ENCODE measurements at places on chromosomes 13 and 19.

GRCh38 chr13:74452176-74452575 is 318.0 kb upstream of the KLF12 start:
- DNase-seq: no peak

GRCh38 chr13:47038188-47038587 is 141.3 kb upstream of the HTR2A start:
- DNase-seq: no peak

DNA sequence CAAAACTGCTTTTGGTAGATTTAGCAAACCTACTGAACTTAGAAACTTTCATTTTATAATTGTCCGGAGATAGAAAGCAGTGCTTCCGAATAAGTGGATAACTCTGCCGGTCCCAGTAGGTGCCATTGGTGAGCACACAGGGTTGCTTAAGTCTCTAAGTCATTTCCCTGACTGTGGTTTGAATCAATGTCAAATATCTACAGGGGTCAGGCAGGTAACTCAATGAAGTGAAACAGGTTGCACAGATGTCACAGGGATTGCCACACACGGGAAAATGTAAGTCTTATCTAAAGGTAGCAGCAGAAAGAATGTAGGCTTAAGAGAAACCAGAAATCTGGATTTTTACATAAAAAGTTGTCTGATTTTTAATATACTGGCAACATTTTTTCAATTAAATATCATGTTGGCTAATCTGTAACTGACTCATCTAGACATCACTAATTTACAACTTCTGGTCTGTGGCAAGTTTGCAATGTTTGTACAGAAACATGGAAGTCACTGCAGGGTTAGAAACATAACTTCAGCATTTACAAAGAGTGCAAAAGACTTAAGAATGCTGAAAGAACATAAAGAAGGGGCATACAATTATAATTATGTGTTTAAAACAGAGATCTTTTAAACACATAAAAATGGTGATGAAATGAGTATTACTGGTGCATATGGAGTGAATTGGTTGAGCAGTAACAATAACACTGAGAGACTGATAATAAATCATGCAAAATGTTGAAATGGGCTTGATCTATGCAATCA is 14.3 kb upstream of the LRRC63 start:
- peak; percentile 10 for DNase-seq

- DNase-seq: no peak
These were observed 504.5 kb downstream of the TBC1D4 start for GRCh38 chr13:74977498-74977897.

- no peak for DNase-seq
These were observed 14.3 kb downstream of the AKAP8 start for GRCh38 chr19:15365264-15365663.

DNA sequence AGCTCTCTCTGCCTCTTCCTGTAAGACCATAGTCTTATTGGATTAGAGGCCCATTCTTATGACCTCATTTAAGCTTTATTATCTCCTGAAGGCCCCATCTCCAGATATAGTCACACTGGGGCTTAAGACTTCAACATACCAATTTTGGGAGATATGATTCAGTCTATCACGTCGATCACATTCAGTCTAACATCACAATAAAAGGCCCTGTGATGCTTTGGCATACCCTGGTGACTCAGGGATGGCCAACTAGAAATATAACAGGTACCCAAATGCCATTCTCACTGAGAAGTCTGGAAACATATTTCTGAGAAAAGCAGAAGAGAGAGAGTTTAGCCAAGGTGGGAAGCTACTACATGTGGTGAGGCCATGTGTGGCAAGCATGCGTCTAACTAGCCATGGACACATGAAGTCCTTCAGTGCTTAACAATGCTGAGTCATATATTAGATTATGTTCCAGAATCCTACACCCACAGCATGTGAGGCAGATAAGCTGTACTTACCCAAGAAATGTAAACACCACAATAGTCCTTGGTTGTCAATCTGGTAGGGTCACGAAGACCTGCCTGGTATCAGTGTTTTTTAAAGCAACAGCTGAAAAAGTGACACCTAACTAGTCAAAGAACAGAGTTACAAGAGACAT is 485.1 kb downstream of the FOXO1 start:
- DNase-seq: no peak

- DNase-seq: peak; percentile 14
These were observed 27.5 kb upstream of the UBE2L5 start for GRCh38 chr13:30394751-30395191.

GRCh38 chr13:51999921-52000320 is 11.3 kb downstream of the ATP7B start:
- DNase-seq: no peak

GRCh38 chr13:110218581-110219201 is 88.3 kb downstream of the COL4A1 start:
- no peak for DNase-seq

DNA sequence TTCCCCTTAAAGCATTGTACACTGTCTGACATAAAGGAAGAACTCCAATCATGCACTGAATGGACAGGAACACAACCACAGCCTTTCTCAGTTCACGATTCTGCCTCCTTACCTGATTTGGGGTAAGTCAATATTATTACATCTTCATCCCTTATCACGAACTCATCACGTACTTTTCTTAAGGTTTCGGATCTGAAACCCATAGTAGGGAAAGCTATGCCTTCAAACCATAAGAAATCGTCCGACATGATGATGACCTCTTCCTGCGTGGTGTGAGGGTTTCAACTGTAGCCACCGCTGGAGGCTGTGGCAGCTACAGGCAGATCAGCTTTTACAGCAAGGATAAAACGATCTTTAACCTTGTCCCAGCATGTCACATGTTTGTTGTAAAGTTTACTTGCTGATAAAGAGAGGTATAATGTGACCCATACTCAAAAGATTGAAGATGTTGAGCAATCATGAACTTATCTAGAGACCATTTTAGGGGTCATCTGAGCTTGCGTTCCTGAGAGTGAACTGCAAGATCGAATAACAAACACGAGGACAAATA is at the start of gene SULT2A1:
Gene SULT2A1 (minus strand): TSS at position 306 of the 550 bp plus-strand sequence. CDS start 58 bp downstream, at position 248.
- no peak for DNase-seq

- DNase-seq: no peak
These were observed 393.5 kb upstream of the GPC6 start for GRCh38 chr13:92833071-92833470.

DNA sequence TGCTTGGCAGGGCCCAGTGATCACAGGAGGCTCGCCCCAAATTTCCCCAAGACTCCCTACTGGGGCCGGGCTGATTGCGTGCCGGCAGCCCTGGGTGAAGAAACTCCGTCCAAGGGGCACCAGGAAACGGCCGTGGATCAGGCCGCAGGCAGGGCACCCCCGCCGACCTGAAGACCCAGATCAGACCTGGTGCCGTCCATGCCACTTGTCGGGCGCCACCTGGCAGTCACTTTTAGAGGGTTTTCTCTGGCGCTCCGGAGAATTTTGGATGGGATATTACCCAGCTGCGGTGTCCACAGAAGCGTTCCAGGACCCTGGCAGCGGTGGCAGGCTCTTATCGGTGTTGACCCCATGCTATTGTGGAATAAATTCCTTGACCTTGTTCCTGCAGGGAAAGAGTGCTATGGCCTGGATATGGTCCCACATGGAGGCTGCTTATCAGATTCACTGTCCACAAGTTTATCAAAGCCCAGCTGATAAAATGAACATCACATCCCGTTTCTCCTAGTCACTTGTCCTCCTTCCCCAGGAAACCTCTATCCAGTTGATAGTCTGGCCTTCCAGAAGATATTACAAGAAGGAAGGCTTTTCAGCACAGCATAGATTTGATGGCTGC is 38.2 kb downstream of the IGFL2 start:
- DNase-seq: no peak

GRCh38 chr13:27551562-27551961 is 68.8 kb downstream of the LNX2 start:
- no peak for DNase-seq
